Cortex of kidney (tissue), 1 donor: ENCODE measurements at places on chromosomes 2 and 18.

DNA sequence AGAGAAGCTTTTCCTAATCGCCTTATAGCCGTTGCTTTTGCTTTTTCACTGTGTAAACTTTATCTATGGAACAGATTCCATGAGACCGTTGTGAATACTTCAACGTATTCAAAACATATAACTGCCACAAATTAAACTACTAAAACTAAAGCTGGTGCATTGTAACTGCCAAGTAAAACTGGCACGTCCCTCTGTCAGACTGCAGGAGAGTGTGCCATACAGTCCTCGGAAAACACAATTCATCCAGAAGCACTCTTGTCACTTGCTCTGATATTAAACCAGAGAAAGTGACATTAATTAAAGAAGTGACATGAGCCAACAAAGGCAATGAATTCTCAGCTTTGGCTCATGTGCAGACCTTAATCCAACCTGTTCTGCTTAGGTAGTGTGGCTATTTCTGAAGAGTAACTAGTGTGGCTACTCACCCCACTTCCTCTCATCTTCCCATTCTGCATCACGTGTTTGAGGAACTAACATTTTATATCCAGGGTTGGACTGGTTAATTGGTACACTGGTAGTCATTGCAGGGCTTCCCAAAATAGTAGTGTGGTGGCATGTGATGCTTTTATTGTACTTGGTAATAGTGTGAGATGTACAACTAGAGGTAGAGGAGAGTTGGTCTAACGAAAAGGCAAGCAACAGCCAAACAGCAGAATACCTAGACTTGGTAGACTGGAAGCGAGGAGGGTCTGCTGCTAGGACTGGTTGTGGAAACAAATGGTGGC is 9.7 kb downstream of the VRK2 start:
- no peak for DNase-seq

DNA sequence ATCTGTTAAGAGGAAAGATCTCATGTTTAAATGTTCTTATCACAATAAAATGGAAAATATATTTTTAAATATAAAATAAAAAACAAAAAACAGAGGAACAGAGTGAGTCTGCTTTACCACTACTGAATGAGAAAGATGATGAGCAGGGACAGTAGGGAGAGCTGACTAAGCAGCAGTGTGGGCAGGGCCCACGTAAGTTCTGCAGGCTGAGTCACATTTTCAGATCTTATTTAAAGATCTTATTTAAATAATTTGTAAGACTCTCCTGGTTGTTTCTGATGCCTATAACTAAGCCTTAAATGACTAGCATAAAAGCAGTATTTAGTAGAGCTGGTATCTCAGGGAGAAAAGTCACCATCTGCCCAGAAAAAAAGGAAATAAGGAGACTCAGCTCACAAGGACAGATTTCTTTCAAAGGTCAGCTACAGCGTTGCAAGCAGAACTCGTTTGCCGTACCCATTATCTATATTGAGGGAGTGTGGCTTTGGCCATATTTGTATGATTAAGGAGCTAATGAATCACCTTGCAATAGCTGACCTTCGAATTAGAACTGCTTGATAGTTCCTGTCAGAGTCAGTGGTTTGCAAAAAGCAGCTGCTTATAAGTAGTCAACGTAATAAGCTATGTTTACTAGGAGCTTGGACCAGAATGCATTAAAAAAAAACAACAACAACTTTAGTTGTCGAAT is 322.1 kb upstream of the CHAC2 start:
- DNase-seq, result no peak

- DNase-seq, result no peak
Measured at GRCh38 chr2:68476454-68476853, 9.1 kb downstream of the APLF start.

DNA sequence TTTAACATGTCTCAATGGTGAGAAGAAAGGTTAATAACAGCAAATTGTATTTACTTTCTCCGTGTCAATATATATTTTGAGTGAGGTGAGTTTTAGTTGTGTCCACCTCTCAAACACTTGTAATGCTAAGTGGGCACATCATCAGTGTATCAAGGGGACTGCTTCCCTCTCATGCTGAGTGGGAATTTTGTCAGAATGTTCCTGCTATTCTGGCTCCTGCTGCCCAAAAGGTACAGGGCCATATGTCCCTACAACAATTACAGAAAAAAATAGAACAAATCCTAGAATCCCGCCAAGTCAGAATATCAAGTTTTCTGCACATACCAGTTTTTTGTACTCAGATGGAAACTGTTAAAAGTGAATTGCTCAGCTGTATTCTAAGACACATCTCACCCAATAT is 5.4 kb upstream of the CERKL start:
- no peak for DNase-seq

GRCh38 chr2:40716879-40717278 is 265.0 kb upstream of the SLC8A1 start:
- no peak for DNase-seq

DNA sequence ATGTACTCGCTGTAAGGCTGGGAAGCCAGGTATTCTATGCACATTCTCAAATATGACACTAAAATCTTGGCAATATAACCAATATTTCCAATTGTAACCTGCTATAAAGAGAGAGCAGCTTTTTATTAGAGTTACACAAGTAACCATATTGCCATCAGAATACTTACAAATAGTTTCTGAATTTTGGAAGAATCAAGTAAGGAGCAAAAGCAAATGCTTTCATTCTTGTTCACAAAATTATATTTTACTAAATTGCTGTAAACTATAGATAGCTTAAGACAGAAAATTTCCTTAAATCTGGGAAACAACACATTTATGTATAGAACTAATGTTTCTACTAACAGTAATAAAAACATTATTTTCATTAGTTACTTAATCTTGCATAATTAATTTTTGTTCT is 77.2 kb downstream of the EFEMP1 start:
- no peak for DNase-seq

DNA sequence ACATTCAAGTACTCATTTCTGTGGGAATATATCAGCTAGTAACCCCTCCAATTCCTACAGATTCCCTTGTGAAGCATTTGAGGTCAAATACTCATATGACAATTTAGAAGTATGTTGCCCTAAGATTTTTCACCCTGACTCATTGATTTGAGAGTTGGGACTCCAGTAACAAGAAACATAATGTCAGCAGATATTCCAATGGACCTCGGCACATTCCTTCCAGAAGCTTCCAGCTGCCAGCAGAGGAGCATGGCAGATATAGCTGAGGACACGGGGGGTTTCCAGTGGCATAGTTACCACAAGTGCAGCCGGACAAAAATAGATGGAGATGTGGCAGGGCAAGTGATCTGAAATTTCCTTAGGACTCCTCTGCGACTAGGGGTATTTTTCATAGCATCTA is 101.9 kb upstream of the ARHGAP28 start:
- DNase-seq, result no peak

DNA sequence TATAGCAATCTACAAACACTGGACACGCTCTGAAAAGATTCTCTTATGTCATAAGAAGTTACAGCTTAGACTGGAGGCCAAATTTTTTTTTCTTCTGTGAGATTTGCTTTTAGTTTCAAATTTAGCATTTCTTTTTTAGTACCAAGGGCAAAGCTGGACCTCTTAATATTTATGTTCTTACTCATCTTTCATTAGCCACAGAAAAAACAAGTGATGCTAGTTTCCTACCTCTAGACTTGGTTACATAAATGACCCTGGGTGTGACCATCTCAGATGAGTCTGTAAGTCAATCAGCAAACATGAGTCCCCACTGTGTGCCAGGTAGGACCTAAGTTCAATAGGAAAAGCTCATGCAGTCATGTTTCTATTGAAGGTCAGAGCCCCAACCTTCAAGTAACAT is 94.4 kb downstream of the MEP1B start:
- DNase-seq, result no peak

DNA sequence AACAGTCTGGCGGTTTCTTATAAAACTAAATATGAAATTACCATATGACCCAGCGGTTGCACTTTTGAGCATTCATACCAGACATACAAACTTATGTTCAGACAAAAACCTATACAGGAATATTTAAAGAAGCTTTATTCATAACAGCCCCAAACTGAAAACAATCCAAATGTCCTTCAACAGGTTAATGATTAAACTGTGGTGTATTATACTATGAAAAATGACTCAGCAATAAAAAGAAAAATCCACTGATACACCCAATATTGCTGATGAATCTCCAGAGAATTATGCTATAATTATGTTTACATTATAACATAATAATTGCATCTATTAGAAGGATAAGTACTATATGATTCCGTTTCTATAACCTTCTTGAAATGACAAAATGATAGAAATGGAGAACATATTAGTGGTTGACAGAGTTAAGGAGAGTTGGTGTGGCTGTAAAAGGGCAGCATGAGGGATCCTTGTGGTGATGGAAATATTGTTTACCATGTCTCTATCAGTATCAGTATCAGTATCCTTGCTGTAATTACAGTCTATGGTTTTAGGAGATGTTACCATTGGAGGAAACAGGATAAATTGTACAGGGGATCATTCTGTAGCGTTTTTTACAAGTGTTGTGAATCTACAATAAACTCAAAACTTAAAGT is 127.1 kb downstream of the DSC3 start:
- no peak for DNase-seq

- DNase-seq, result no peak
Measured at GRCh38 chr18:72871091-72871490, 3.3 kb upstream of the NETO1 start.

DNA sequence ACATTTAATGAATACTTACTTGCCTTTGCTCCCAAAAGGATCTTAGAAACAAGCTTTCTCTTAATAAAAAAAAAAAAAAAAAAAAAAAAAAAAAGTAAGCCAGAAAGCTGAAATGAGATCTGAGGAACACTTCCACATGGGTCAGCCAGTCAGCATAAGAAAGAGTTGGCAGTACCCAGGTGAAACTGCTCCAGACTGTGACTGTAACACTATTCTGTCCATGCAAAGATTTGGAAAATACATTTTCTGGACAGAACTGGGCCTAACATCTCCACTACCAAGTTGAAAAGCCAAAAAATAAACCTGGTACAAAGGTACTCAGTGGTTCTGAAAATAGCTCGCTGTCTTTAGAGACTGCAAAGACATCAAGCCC is 135.7 kb downstream of the THADA start:
- no peak for DNase-seq

DNA sequence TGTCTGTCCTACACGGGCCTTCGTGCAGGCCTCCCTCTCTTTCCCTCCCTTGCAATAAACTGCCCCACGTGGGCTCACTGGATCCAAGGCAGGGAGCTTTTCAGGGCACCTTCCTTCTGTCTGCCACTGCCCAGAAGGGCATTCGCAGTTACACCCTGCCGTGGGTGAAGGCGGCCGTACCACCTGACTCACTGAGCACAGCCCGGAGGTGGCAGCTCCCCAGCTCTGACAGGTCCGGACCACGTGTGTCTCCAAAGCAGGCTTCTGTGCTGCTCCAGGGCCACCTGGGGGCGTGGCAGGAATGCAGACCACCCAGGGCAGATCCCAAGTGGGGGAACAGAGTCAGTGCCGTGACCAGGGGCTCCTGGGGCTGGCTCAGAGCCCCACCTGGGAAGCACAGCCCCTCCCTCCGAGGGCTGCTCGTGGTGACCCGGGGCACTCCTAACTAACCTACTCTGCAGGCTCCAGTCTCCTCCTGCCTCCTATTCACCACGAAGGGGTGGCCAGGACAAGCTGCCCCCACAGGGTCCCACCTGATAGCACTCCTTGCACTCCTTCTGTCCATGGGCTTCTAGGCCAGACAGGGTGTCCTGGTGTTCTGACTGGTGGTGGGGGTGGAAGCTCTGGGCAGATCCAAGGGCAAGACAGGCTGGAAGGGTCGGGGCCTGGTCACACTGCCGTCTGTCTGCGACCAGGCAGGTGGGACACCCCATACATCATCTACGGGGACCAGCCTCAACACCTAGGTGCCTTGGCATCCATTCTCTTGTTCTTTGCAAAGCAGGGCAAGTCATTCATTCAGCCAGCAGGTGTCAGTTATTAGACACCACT is 9.7 kb downstream of the SNED1 start:
- DNase-seq, result no peak

- DNase-seq, result no peak
Measured at GRCh38 chr2:104641786-104642185, 212.1 kb upstream of the POU3F3 start.

- DNase-seq, result no peak
Measured at GRCh38 chr2:75592888-75593287, 32.1 kb upstream of the EVA1A start.

DNA sequence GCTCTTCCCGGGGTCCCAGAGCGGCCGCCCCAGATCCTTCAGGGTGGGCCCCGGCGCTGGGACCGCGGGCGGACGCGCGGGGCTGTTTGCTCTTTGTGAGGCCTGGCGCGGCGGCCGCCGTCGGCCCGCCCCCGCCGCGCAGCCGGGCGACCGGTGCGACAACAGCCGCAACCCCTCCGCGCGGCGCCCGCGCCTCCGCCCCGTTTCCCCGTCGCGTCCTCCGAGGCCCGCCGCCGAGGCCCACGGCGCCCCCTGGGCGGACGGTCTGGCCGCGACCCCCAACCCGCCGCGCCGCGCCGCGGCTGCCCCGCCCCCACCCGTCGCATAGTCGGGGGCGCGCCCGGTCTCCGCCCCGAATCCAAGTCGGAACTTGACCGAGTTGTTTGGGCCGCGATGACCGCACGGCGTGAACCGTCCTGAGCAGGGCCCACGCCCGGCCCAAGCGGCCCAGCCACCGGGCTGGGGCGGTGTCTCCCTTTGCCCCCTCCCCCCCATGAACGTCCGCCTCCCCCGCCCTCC is 448 bp downstream of the YPEL5 start:
- no peak for DNase-seq

DNA sequence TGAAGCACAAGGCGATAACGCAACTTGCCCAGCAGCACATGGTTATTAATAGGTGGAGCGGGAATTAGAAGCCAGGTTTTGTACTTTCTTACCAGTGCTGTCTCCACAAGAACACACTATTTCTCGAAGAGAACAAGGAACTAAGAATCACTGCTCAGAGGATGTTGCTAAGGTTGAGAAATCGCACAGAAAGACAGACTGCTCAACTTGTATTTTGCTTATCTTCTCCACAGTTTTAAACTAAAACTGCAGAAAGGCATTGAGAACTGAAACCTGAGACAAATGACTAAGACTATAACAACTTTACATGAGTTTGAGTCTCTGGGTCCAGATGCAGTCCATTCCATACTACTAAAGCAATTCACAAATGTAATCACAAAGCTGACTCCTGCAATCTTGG is 6.2 kb downstream of the PRKD3 start:
- no peak for DNase-seq

DNA sequence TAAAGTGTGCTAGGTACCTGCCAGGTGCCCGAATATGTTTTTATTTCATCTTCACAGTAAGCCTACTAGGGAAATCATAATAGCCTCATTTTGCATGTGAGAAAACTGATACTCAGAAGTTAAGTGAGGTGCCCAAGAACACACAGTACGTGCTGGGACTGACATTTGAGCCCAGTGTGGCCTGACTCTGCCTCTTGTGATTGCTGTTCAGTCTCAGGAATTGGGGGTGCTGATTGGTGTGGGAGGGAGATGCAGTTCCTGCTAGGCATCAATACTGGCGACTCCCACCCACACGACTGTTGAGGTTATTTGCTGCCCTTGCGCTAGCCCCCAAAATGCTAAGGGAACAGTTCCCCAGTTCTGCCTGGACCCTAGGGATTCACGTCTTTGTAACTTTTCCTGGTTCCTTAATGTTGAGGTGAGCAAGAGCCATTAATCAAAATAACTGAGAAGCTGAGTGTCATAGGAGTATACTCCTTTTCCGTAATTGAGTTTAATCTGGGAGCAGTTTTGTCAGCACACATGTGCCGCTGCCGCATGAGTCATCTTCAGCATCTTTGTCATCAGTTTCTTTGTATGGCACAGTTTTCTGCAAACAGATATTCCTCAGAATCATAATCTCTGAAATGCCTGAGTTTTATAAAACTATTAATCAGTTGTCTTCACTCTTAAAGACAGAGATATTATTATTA is 120.7 kb downstream of the NCK2 start:
- DNase-seq, result no peak
